ENCODE measurements at places on chromosomes 13 and 19. TPM values are rescaled to one million over a fixed set of nuclear protein-coding genes. Genes with fewer than 3 reads are reported as not detected.

Gene CATSPERD
- not detected for total RNA-seq

Gene SHISA2
- total RNA-seq: 20.5 TPM

Gene RASIP1
- total RNA-seq: 5.2 TPM

Gene FAM216B
- total RNA-seq: not detected

Gene FBXL12
- 34.2 TPM for total RNA-seq

Gene RGCC
- total RNA-seq: 1.2 TPM

Gene DHDH
- total RNA-seq: 3.1 TPM

Gene CBY2
- total RNA-seq: not detected

Gene PNMA8B
- 3.6 TPM for total RNA-seq

Gene SCN1B
- 4.8 TPM for total RNA-seq

Gene RAB3A
- 12.2 TPM for total RNA-seq

Gene CCDC169
- 41.8 TPM for total RNA-seq

Gene C1QTNF9
- not detected for total RNA-seq

Gene NPAS1
- 6.8 TPM for total RNA-seq

Gene SLC39A3
- 34.8 TPM for total RNA-seq

Gene ZNF417
- 21.4 TPM for total RNA-seq

Gene KASH5
- 0.14 TPM for total RNA-seq
